Central memory CD8-positive, alpha-beta T cell (primary cell): ENCODE measurements at places on chromosomes 12 and 14.

DNA sequence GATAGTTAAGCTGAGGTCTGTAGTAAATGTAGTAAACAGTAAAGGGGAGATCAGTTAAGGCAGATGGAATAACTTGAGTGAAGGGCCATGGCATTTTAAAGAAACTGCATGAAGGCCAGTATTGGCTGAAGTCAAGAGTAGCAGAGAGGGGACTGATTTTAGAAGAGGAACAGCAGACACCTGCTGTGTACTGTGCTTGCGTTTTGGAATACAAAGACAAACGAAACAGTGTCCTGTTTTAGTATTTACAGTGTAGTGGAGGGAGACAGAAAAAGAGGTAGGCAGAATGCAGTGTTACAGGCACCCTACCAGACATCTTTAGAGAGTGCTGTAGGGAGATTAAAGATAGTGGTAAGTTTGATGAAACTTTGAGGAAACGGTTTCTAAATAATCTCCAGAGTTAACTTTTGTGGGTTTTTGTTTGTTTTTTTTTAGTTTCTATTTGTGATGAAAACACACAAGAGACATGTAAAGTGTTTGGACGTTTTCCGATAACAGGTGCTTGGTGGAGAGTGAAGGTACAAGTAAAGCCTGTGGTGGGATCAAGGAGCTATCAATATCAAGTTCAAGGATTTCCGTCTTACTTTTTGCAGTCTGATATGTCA is 2.1 kb downstream of the HELB start:
- DNase-seq, result no peak

GRCh38 chr12:42936991-42937390 is 347.4 kb upstream of the PRICKLE1 start:
- no peak for DNase-seq

DNA sequence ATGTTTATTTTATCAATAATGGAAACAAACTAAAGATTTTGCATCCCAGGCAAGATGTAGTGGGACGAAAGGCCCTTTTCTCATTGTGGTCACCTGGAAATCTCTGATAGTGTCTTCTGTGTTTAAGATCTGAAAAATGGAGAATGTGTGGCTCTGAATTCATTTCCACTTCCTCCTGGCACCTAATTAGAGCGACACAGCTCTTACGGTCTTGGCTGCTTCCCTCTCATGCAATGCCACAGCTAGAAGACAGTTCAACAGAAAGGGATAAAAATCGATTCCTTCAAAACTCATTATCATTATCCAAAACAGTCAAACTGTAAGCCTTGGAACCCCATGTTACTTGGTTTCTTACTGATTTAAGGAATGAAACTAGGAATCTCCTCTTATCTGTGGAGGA is 9.3 kb downstream of the ST8SIA1 start:
- no peak for DNase-seq

GRCh38 chr12:103824845-103825244 is 16.2 kb downstream of the NT5DC3 start:
- DNase-seq, result no peak

DNA sequence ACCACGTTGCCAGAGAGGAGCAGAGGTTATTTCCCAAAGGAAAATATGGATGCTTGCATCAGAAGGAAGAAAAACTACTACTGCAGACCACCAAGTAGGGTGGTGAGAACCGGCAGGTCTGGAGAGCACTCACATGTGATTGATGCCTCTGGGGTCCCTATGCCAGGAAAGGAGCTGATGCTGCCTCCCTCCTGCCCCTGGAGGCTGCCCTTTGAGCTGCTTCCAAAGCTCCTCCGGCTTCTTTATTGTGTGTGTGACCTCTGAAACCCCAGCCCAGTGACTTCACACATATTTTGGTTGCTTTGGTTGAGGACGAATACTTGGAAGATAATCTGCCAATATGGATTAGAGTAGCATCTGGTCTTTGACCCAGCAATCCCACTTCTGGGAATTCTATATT is 133.4 kb downstream of the AACS start:
- no peak for DNase-seq

- no peak for DNase-seq
Observed at GRCh38 chr12:86950444-86950843, 694.3 kb upstream of the MGAT4C start.

- no peak for DNase-seq
Observed at GRCh38 chr14:83101846-83102245, 1568.2 kb upstream of the SEL1L start.
